ENCODE measurements at places on chromosomes 6 and 20.

GRCh38 chr20:50456452-50457324 is 53.5 kb upstream of the PTPN1 start:
- no peak for DNase-seq

GRCh38 chr20:7758406-7758805 is 181.9 kb downstream of the HAO1 start:
- DNase-seq: no peak

DNA sequence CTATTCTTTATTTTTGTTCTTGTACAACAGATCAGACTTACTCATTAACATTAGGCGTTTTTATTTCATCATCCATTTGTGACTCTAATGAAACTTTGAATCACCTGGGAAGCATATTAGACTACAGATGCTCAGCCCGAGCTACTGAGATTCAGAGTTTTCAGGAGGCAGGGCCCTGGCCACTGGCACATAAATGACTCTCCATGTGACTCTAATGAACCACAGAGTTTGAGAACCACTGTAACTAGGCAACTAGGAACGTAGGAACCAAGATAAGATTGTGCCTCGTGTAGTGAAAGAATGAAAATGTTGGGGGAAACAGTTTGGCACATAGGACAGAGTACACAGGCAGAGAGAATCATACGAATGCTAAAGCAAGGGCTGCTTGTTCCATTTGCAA is 405.9 kb upstream of the BTBD3 start:
- DNase-seq: no peak

DNA sequence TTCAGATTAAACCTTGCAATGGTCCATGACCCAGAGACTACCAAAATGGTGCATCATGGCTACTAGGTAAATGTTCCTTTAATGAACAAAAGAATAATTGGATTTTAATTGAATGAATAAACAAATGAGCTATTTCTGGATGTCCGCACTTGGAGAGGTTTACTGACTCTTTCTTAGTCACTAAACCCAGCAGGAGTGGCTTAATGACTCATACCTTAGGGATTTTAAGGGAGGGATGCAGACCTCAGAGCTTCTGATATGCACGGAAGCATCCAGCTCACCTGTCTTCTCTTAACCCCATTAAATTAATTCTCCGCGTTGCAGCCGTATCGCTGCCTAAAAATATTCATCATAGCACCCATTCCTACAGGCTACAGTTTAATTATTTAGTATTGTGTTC is 970.0 kb upstream of the SLC35B3 start:
- DNase-seq: no peak

- DNase-seq: no peak
Measured at GRCh38 chr6:116439522-116440051, 21.6 kb upstream of the CALHM6 start.

- no peak for DNase-seq
Measured at GRCh38 chr6:56757588-56757984, 114.9 kb upstream of the DST start.

- no peak for DNase-seq
Measured at GRCh38 chr6:5151360-5151954, 66.3 kb downstream of the PPP1R3G start.

DNA sequence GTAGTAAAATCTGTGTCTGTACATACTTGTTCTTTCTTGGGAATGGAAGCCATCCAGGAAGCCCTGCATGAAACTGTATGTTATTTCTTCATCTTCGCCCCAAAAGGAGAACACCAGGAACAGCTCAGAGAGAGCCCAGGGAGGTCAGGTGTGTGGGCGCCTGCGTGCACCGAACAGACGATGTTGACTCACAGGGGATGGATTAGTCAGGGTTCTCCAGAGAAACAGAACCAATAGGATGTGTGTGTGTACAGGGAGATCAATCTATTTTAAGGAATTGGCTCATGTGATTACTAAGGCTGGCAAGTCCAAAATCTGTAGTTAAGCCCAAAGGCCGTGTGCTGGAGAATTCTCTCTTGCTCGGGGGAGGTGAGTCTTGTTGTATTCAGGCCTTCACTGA is 45.7 kb downstream of the RNASET2 start:
- no peak for DNase-seq

GRCh38 chr6:4021854-4022695 is 56.9 kb downstream of the FAM217A start:
- DNase-seq: no peak

- DNase-seq: no peak
Measured at GRCh38 chr6:148521158-148521557, 178.5 kb downstream of the SASH1 start.

DNA sequence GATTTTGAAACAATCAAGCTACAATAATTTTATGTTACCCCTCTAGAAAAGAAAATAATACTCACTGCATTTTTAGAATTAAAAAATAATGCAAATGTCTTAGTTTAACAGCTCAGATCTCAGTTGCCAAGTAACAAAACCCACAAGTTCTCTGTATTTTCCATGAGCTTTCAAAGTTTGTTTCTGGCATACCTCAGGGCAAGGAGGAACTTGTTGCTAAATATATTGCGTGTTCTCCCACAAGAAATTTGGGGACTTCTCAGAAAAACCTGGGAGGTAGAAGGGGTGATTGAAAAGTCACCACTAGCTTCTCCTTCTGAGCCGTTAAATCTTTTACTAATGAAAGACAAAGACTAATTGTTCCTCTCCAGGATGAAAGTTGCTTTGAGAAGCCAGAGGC is 236.8 kb upstream of the MARCKS start:
- no peak for DNase-seq

DNA sequence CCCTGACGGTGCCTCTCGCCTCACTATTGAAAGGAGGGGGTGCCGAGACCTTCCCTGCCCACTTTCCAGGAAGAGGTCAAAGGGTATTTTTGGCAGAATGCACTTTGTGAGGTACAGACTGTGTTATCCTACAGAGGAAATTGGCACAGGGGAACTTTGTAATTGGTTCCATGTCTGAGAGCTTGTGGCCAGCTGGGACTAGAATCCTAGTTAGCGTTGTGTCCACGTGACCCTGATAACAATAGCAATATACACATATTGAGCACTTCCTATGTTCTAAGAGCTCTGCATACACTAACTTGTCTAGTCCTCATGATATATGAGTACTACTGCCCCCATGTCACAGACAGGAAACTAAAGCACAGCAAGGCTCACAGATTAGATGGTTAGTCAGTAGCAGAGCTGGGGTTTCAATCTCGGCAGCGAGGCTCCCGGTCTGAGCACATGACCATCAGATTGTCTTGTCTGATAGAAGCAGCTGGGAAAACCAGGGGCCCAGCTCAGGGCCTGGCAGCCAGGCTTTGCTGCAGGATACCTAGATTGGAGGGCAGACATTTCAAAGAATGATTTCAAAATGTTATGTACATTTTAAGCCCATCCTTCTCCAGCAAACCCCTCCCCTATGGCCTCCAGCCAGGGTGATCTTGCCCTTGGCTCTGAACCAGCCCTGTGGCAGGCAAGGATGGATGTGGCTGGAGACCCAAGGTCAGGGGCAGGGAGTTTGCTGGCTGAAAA is 1.4 kb downstream of the MAPK13 start:
- DNase-seq: peak; percentile 66

- no peak for DNase-seq
Measured at GRCh38 chr20:60268491-60268890, 310.3 kb downstream of the CDH26 start.

All from left lobe of liver (tissue), 2 donors.